Activated naive CD8-positive, alpha-beta T cell treated with anti-CD3 and anti-CD28 coated beads, Interleukin-2, amount 50 U/mL, for 24 hours (primary cell): ENCODE measurements at places on chromosomes 13 and 19.

DNA sequence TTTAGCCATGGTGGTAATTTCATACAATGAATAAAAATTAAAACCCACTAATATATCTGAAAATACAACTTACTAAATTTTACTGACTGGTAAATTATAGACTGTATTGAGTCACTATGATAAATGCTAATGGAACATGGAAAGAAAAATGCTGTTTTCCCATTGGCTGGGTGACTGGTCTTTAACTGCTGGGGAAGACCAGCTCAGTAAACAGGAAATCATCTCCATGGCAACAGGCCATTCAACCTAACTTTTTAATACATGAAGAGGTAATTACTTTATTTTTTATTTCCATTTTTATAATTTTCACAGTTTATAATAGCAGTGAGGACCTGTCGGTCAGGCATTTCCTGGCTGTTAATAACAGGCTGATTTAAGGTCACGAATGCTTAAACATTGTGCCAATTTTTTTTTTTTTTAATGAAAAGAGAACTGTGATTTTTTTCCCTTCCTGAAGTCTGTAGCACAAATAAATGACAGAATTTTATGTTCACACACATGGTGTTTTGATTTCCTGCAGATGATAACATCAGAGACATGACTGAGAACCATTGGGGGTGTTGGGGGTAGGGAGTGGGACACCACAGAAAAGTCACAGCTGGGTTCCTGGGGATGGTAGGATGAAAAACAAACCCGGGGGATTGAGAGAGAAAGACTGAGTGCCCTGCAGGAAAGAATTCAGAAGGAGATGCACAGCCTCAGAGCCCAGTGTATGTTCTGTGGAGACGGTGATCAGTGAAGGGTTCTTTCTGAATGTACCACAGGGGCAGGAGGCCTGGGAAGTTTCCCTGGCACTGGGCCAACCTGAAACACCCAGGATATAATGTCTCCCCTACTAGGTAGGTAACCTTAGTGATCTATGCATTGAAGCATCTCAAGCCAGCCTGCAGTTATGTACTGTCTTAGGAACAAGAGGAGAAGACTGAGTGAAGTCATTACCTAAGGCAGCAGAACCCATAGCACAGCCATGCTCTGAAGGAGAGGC, 297.1 kb downstream of the COG6 start:
- no peak for DNase-seq

DNA sequence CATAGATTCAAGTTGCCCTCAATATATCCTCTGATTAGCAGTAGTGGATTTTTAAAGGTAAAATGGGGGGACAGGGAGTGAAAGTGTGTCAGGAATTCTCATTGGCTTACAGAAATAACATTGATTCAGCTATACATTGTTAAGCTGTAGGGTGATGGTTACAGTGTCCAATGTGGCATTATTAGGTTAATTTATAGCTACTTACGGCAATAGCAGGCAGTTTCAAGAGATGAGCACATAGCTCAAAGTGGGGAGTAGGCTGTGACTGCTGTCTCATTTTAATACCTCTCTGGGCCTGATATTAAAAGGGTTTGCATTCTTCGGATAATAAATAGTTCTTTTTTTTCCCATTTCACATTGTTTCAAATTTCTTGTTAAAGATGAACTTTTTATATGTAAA, 34.6 kb downstream of the PAN3 start:
- no peak for DNase-seq

- DNase-seq = no peak
Observed at GRCh38 chr19:28785971-28786370, 427.0 kb downstream of the UQCRFS1 start.

- no peak for DNase-seq
Observed at GRCh38 chr19:33553530-33554310, 32.1 kb upstream of the PEPD start.

GRCh38 chr19:3116621-3117020, 19.2 kb upstream of the GNA15 start:
- no peak for DNase-seq

- DNase-seq = no peak
Observed at GRCh38 chr13:41608839-41609177, 151.5 kb downstream of the RGCC start.

DNA sequence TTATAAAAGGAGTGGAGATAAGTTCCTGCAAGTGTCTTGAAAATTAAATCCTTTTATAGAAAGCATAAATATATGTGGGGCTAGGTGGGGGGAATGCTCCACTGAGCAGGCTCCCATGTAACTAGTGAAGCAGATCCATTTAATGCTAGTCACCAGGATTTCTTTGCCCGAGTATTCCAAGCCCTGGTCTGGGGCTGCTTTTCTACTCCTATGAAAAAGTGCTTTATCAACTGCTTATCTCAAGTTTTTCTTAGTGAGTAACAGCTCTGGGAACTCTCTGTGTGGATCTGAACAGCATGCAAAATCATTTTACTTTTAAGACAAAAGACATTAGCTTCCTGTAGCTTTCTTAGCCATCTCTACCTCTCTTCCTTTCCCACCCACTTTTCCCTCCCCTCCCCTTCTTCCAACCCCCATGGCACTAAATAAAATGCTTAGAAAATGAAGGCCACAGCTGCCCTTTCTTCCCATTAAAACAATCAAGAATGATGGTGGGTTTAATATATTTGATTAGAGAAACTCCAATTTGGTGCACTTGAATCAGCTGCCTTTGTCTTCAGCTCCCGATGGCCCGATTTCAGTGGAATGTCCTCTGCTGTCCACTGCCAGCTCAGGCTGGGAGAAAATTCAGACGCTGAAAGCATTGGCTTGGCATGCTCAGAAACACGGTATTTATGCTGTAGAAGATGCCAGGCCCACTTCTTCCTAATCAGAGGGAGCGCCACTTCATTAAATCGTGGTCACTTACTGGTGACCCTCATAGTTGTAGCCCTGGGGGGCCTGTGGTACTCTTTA, 475.1 kb downstream of the FOXO1 start:
- no peak for DNase-seq

DNA sequence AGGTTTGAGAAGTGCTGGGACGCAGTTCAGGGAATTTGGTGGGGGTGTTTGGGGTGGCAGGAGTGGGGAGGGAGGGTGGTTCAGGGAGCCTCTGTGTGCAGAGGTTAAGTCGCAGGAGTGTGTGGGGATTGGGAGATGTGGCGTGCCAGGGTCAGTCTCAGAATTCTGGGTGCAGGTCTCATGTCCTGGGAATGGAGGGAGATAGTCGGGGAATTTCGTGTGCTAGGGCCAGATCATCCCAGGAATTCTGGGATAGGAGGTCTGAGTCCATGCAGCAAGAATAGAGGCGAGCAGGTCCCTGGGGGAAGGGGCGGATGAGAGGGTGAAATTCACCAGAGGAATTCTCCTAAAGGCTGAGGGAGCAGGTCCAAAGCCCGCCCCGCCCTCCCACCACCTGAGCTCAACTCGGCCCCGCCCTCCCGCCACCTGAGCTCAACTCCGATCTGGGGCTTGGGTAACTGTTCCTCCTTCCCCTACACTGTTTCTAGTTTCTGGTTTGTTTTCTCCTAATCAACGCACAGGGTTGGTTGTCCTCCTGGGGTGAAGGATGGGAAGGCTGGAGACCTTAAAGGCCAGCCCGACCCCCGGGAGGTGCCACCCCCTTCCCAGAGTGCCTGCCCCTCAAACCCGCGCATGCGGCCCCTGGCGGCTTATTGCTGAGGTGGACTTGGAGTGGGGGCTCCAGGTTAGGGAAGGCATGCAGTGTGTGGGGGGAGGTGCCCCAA, 15.2 kb downstream of the KCNC3 start:
- DNase-seq = no peak

- no peak for DNase-seq
Observed at GRCh38 chr13:40605573-40605972, 60.9 kb downstream of the FOXO1 start.

- no peak for DNase-seq
Observed at GRCh38 chr13:44622708-44623107, 46.6 kb upstream of the TSC22D1 start.

DNA sequence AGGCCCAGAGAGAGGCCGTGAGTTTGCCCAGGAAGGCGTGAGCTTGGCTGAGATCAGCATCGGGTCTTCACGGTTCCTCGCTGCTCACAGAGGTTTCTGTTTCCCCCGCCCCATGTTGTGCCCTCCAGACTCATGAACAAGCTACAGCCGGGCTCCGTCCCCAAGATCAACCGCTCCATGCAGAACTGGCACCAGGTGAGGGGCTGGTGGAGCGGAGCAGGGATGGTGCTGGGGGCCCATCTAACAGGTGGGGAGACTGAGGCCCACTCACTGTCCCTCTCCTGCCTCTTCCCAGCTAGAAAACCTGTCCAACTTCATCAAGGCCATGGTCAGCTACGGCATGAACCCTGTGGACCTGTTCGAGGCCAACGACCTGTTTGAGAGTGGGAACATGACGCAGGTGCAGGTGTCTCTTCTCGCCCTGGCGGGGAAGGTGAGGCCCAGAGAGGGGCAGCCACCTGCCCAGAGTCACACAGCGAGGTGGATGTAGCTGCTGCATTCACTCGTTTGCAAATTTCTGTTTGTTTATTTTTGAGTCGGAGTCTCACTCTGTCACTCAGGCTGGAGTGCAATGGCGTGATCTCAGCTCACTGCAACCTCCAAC, 6.0 kb downstream of the CNN2 start:
- DNase-seq = no peak

GRCh38 chr13:109647699-109648098, 138.7 kb downstream of the IRS2 start:
- DNase-seq = no peak

GRCh38 chr19:10687518-10688288, 13.5 kb upstream of the QTRT1 start:
- no peak for DNase-seq

GRCh38 chr19:1395194-1396018, 5.9 kb downstream of the GAMT start:
- DNase-seq = no peak

- DNase-seq = no peak
Observed at GRCh38 chr13:35961002-35961401, 170.2 kb downstream of the DCLK1 start.

GRCh38 chr13:110037925-110038573, 251.7 kb upstream of the IRS2 start:
- DNase-seq = no peak

GRCh38 chr19:1505991-1506881, 6.6 kb downstream of the ADAMTSL5 start:
- DNase-seq = no peak

DNA sequence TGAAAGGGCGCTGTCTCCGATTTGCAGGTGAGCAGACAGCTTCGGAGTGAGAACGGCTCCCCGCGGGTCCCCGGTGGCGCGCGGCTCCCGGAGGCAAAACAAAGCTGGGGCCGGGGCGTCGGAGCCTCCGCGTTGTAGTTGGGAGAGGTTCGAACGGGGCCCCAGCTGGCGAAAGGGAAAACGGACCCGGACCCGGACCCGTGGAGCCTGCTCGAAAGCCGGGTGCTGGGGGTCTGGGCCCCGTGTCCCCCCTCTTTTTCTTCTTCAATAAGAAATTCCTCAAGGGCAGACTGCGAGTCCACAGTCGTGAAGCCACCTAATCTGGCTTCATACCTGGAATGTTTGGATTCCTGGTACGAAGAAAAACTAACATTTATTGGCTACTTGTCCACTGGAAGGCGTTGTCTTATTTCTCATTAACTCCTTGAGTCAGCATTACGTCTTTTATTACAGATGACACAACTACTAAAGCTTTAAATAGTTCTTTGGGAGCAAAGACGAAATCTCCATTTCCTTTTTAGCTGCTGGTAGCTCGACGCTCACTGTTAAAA, 632 bp upstream of the MTIF3 start:
- DNase-seq = peak; percentile 47

DNA sequence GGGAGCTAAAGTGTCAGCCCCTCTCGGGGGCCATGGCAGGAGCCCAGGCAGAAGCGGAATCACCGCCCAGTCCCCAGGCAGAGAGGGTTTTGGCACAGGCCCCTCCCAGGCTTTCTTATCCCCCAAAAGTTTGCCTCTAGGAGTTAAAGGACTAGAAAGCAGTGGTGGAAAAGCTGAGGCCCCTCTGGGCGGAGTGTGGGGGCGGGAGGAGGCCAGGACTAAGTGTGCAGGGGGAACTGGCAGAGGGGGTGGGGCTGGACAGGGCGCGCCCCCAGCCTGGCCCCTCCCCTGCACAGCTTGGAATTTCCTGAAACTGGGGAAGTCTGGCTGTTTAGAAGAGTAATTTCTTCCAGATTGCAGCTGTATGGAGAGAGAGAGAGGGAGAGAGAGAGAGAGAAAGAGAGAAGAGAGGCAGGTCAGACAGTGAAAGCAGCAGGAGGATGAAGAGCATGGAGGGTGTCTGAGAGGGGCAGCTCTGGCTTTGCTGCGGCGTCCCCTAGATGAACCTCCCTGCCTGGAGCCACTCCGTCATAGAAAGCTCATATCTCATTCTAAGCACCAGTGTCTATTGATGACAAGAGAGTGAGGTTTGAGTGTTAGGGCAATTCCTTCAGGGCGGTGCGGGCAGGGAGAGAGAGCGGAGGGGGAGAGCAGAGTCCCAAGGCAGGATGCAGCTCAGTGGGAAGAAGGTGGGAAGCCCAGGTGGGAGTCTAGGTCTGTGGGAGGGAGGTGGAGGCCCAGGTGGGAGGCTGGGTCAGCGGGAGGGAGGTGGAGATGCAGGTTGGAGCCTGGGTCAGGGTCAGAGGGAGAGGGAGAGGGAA, at the start of gene CDC42EP5:
CDC42EP5 (minus strand) TSS at position 226 of the 821 bp plus-strand sequence. CDS start 7,749 bp downstream, outside the sequence.
- peak; percentile 54 for DNase-seq

DNA sequence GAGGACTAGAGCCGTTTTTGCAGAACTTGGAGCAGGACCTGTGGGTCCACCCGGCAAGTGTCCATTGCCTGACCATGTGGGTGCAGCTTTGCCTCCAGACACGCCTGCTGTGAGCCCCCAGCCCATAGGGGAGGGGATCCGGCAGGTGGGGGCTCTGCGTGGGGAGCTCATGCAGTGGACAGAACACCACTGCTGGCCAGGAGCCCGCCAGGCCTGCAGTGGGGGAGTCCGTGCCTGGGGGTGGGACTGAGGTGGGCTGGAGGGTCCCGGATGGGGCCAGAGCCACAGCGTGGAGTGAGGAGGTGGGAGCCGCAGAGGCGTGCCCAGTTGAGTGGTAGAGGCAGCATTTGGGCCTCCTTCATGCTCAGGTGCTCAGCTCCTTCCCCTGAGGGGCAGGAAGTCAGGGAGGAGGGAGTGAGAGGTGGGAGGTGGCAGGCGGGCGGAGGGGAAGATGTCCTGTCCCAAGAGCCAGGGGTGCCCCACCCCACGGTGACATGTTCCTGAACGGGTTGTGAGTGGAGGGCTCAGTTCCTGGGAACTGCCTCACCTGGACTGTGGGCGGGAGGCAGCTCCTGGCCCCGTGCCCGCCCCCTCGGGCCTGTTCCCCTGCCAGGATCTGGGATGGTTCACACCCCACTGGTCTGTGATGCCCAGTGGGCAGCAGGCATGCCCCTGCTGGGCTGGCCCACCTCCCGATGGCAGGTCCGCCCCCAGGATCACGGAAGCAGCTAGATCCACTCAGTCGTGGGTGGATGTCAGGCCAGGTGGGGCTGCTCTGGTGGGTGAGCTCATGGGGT, 8.8 kb downstream of the ADAT3 start:
- no peak for DNase-seq
